NCI-H1092 treated with DMSO at 0.1 percent for 48 hours (cell line): ENCODE measurements at places on chromosomes 6 and 20.

DNA sequence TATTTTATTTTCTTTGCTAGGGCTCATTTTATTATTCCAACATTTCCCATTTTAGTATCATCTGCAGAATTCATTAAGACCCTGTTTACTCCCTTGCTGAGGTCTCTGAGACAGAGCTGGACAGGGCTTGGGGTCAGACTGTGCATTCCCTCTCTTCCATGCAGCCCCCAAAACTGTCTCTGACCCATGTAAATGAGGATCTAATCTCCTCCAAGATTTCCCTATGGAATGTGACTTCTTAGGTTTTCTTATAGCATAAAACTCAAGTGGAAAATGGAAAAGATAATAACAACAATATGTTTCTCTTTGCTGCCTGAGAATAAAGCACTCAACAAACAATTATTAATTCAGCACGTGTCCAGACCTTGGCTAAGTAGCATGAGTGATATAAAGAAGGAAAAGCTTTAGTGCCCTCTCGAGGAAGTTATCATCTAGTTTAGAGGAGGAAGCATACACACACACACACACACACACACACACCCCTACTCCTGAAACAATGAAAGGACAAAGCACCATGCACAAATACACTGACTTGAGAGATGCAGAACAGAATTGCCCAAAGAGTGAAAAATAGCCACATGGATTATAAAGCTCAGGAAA, 815.5 kb downstream of the BCKDHB start:
- no peak for DNase-seq

GRCh38 chr6:4895971-4896370, 107.9 kb downstream of the RPP40 start:
- no peak for DNase-seq

DNA sequence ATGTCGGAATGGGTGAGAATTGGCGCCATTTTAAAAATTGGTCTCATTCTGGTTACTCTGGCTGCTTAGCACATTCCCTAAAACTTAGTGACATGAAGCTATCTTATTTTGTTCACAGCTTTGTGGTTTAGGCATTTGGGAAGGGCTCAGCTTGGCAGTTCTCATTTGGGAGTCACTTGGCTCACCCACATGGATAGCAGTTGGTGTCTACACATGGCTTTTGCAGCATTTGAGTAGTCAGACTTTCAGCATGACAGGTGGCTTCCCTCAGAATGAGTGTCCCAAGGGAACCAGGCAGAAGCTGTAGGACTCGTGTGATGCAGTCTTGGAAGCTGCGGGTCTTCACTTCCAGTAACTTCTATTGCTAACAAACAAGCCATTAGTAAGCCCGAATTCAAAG, 64.6 kb downstream of the UST start:
- DNase-seq, result no peak

- DNase-seq, result no peak
Observed at GRCh38 chr20:57705127-57705899, 4.5 kb downstream of the PMEPA1 start.

GRCh38 chr6:163405412-163406309, 8.9 kb upstream of the QKI start:
- DNase-seq, result no peak

- DNase-seq, result no peak
Observed at GRCh38 chr6:121639021-121639420, 203.6 kb downstream of the GJA1 start.
